ENCODE measurements at places on chromosomes 3 and 15. TPM values are rescaled to one million over a fixed set of nuclear protein-coding genes. Genes with fewer than 3 reads are reported as not detected.

The LTF gene
- total RNA-seq: 1.2 TPM

The DUOXA1 gene
- total RNA-seq: 1.7 TPM

The ROPN1B gene
- total RNA-seq: not detected

The COLQ gene
- 2.7 TPM for total RNA-seq

DNA sequence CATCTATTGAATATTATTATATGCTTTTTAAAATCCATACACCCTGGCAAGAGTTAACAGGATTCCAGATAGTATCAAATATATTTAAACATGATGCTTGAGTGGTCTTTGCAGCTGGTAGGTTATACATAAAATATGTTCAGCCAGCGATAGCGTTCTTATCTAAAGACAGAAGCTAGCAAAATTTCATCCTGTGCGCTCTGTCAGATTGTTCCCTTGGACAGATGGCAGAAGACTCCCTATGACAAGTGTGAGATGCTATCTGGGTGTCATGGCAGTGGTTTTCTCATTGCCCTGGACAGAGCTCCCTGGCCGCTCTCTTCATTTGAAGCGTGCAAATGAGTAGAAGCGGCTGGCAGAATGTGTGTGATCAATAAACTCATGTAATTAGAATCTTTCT, 175.2 kb upstream of the SOX14 start:
- no peak for ATAC-seq

- no peak for ATAC-seq
Observed at GRCh38 chr3:18572809-18573208, 147.7 kb upstream of the SATB1 start.

DNA sequence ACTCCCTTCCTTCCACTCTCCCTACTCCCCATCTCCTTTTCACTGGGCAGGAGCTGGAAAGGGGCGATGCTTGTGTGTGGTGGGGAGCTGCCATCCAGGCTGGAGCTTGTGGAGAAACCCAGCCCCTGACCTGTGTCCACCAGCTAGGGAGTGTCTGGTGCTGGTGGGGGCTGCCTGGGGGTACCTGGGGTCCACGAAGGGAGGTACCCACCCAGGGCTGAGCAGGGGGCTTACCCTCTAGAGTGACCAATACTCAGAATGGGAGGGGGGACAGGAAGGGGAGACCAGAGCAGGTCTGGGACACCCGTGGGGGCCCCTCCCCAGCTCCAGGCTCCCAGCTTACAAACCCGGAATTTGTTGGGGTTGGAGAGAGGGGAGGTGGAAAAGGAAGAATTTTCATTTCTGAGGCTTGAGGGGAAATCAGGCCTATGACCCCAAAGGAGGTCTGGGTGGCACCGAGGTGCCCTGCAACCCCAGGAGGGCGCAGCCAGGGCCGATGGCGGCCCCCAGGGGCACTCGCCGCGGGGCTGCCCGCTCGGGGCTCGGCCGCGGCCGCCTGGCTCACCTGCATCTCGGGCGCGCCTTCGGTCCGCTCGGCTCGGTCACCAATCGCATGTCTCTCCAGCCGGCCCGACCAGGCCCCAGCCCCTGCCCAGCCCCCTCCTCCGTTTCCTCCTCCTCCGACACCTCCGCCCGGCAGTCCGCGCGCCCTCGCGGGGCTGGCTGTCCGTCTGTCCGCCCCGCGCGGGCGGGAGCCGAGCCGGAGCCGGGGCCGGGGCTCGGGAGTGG, 773 bp downstream of the LINGO1 start:
- no peak for ATAC-seq

GRCh38 chr3:50233176-50233575, 2.8 kb upstream of the GNAI2 start:
- ATAC-seq: no peak

- no peak for ATAC-seq
Observed at GRCh38 chr3:76645724-76646123, 394.2 kb upstream of the ROBO2 start.

- no peak for ATAC-seq
Observed at GRCh38 chr3:43465109-43465508, 156.7 kb downstream of the ANO10 start.

GRCh38 chr3:165195640-165196576, at the start of gene SLITRK3:
Gene SLITRK3 (minus strand): TSS chr3:165196384. CDS start chr3:165190830, 5,554 bp downstream.
- ATAC-seq: peak; percentile 25

DNA sequence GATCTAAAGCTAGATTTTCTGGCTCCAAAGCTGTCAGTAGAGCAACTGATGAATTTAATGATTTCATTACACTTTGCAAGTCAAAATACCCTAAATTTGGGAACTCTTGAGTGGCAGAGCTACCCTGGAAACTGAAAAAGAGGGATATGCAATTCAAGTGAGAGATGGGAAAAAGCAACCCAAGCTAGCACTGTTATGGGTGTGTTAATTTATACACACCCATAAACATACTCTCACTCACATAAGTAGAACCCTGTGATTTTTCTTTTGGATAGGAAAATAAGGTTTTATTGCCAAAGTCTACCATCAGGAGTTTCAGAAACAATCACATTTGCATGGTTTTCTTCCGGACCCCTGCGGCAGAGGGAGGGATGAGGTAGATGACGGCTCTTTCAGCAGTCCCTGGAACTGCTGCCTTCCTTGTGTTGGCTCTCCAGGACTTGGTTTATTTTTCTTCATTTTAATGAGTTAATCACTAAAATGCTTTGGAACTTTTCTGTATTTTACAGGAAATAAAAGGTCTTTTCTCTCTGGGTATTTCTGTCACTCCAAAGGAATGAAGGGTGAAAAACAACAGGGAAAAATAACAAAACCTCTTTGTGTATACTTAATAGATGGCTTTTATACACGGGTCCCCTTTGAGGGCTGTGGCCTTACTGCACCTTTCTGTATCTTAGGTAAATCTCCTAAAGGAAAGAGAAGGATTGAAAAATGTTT, 63.8 kb downstream of the TTC23 start:
- no peak for ATAC-seq
